ENCODE measurements at places on chromosomes 3 and 15.

DNA sequence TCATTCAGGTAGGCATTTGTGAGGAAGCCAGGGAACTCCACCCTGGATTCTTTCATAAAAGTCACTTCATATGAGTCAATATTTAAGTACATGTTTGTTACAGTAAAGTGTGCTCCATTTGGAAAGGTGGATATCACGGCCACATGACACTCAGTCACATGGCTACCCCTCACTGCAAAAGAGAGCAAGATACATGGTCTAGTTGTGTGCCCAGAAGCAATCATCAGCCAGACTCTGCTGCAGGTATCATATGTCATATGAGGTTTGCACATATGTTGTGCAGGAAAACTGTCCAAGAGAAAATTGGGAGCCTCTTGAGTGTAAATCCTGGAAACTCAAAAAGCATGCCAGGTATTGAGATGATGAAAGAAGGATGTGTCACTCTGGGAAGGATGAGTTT is 55.0 kb upstream of the NMNAT3 start:
- no peaks in the 10 kb centered on the region for H3K4me1 ChIP-seq
- H3K27ac ChIP-seq = no peak overlapping the region
- H3K27me3 ChIP-seq = no peaks in the 10 kb centered on the region

DNA sequence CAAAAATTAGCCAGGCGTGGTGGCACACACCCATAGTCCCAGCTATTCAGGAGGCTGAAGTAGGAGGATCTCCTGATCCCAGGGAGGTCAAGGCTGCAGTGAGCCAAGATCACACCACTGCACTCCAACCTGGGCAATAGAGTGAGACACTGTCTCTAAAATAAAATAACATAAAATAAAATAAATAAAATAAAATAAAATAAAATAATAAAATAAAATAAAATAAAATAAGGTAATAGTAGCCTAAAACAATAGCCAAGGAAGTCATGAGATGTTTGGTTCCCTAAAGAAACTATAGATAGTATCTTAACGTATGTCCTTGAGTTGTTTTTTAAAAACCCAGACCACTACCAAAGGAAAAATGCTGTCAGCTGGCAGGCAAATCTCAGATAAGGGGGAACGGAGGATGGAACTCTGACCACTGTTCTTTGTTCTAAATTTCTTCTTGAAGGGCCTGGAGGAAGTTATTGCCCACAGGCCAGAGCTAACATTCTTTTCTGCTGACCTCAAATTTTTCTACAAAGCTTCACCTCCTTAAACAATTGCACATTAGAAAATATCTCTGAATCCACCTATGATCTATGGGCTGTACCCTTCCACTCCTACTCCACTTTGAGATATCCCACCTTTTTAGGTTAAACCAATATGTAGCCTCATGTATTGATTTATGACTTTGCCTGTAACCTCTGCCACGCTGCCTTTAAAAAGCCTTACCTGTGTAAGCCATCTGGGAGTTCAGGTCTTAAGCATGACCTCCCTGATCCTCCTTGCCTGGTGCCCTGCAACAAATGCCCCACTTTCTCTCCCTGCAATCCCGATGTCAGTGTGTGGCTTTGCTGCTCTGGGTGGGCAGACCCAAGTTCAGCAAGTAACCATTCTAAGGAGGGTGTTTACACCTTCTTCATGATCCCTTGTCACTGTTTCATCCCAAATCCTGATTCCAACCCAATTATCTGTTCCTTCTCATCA is 126.2 kb upstream of the BHLHE40 start:
- H3K36me3 ChIP-seq = no peaks in the 10 kb centered on the region
- DNase-seq = no peak
- H3K4me3 ChIP-seq = no peak overlapping the region
- H3K27ac ChIP-seq = no peak overlapping the region
- H3K27me3 ChIP-seq = no peaks in the 10 kb centered on the region
- peaks cover 29% of the 10 kb centered on the region for H3K4me1 ChIP-seq

GRCh38 chr3:43817825-43818224 is 127.1 kb downstream of the ABHD5 start:
- no peaks in the 10 kb centered on the region for H3K36me3 ChIP-seq
- DNase-seq = no peak
- H3K27me3 ChIP-seq = no peaks in the 10 kb centered on the region

GRCh38 chr3:42256135-42256819 is 9.7 kb downstream of the CCK start:
- H3K27ac ChIP-seq = no peak overlapping the region
- DNase-seq = no peak
- no peaks in the 10 kb centered on the region for H3K27me3 ChIP-seq
- H3K4me1 ChIP-seq = no peaks in the 10 kb centered on the region
- H3K36me3 ChIP-seq = no peaks in the 10 kb centered on the region

DNA sequence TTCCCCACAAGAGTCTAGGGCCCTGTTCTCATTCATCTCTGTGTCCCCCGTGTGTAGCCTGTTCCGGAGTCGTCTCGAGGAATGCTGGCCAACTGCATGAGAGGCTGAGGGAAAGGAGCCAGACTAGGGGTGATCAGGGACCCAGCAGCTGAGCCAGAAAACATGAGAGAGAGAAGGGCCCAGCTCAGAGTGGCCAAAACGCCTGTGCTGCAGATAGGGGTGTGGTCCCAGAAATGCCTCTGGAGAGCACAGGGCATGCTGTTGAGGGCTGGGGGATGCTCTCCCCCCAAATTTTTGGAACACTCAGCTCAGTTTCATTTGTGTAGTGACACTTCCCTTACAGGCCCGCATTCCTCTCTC is 14.1 kb downstream of the CYP1A2 start:
- H3K27me3 ChIP-seq = no peaks in the 10 kb centered on the region
- H3K4me3 ChIP-seq = no peak overlapping the region
- no peak overlapping the region for H3K27ac ChIP-seq
- no peak for DNase-seq

DNA sequence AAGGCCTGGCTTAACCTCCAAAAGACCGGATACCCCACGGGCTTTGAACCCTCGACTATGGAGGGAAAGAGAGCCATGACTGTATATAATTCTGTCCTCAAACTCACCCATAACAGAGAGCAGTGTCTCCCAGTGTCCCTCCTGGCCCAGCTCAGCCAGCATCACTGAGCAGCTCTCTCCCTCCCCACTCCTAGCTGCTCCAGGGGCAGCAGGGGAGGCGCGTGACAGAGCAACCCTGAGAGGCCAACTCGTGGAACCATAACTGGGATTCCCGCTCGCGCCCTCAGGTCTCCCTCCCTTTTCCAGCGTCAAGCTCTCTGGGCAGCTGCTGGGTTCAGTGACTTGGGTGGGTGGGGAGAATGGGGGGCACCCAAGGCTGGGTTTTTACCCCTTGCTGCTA is 561 bp upstream of the CPLX3 start:
- no peaks in the 10 kb centered on the region for H3K4me1 ChIP-seq
- DNase-seq = no peak
- no peak overlapping the region for H3K27ac ChIP-seq
- H3K27me3 ChIP-seq = peaks cover 12% of the 10 kb centered on the region
- no peak overlapping the region for H3K4me3 ChIP-seq
- H3K36me3 ChIP-seq = no peaks in the 10 kb centered on the region

- no peak overlapping the region for H3K4me3 ChIP-seq
- no peaks in the 10 kb centered on the region for H3K4me1 ChIP-seq
- DNase-seq = no peak
- no peaks in the 10 kb centered on the region for H3K36me3 ChIP-seq
- H3K27me3 ChIP-seq = no peaks in the 10 kb centered on the region
- no peak overlapping the region for H3K27ac ChIP-seq
Observed at GRCh38 chr3:125694761-125695294, 99.5 kb upstream of the OSBPL11 start.

GRCh38 chr3:32818229-32818969 is 602 bp downstream of the TRIM71 start:
- no peak for DNase-seq
- no peaks in the 10 kb centered on the region for H3K36me3 ChIP-seq
- H3K27ac ChIP-seq = no peak overlapping the region
- no peaks in the 10 kb centered on the region for H3K27me3 ChIP-seq

DNA sequence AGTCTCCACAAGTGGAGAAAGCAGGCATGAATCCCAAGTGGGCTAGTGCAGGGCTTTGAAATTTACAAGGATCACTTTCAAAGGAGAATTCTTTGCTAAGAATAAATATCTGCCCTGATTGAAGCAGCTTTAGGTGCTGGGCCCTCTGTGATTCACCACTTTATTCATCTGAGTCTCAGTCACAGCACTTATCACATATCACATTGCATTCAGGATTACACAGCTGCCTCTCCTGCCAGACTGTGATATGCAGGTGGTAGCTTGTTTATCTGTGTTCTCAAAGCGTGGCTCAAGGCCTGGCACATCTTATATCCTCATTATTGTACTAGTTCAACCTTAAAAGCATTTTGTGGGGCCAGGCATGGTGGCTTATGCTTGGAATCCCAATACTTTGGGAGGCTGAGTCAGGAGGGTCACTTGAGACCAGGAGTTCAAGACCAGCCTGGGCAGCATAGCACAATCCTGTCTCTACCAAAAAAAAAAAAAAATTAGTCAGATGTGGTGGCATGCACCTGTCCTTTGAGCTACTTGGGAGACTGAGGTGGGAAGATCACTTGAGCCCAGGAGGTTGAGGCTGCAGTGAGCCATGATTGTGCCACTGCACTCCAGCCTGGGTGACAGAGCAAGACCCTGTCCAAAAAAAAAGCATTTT is 156.9 kb upstream of the EIF1B start:
- DNase-seq = no peak
- no peaks in the 10 kb centered on the region for H3K36me3 ChIP-seq
- H3K27ac ChIP-seq = no peak overlapping the region

DNA sequence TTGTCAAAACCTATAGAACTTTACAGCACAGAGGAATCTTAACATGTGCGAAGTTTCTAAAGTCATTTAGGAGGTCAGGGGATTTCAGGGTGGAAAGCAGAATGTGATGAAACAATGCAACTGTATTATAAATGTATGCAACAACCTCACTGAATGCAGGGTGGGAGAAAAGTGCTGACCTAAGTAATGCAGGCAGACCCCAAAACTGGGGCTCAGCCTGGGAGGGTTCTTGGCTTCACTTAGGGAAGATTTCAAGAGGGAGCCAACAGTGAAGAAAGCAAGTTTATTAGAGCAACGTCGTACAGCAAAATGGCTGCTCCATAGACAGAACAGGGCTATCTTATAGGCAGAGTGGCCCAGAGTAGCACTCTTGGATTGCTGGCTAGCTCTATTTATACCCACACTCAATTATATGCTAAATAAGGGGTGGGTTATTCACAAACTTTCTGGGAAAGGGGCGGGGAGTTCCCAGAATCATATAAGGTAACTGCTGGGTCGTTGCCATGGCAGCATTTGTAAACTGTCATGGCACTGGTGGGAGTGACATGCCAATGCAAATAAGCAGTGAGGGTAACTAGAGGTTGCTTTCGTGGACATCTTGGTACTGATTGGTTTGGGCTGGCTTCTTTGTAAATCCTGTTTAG is 14.2 kb upstream of the CAND2 start:
- no peak overlapping the region for H3K4me3 ChIP-seq
- no peak for DNase-seq
- H3K27ac ChIP-seq = no peak overlapping the region

DNA sequence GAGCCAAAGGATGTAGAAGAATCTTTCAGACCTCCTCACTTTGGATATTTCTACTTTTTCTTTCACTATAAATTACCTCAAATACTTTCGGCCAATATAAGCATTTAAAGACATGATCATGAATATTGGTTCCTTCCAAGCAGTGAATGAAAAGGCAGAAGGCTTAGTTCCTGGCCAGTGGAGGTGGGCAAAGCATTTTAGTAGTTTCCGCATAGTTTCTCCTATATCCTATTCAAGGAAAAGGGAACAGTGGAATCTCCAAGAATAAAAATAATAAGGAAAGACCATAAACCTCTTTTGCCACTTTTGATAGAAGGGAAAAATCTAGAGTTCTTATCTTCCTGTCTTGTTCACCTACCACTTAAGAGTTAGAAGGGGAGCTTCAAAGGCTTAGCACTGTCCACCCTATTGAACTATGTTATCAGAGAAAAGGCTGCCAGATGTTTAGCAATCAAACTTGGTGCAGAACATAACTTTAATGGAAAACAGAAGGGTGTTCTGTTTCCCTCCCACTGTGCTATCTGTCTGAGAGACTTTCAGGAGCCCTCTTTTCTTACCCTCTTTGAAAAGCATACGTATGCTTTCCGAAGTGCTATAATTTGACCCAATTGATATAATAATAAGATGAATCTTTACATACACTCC is 155.6 kb upstream of the DPH6 start:
- no peaks in the 10 kb centered on the region for H3K4me1 ChIP-seq
- H3K27ac ChIP-seq = no peak overlapping the region
- no peaks in the 10 kb centered on the region for H3K27me3 ChIP-seq

DNA sequence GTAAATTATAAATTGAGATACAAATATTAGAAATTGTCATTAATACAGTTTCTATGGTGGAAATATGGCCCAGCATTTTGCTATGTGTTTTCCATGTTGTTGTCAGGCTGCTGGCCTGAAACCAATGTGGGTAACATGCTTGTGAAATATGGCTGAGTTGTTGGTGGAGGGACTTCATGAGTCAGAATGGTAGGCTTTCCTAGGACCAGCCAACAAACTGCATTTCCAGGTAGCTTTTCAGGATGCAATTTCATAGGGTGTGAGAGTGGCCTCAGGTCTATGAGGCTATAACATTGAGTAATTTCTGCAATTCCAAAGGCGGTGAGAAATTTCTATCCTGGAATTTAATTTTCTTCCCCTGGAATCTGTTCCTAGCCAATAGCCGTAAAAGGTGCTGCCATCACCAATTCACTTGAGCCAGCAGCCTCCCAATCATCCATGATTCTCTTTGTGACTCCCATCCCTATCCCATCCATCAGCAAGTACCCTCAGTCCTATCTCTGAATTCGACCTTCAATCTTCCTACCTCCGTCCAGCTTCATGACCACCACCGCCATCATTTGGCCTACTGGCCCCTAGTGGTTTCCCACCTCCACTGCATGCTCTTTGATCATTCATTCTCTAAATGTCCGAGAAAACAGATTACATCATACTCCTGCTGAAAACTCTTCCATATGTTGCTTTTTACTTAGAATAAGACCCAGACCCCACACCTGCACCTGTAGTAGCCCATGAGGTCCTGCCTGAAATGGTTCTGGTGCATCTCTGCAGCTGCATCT is 276.6 kb upstream of the CFAP20DC start:
- no peak overlapping the region for H3K4me3 ChIP-seq
- H3K27me3 ChIP-seq = no peaks in the 10 kb centered on the region
- no peak for DNase-seq
- no peaks in the 10 kb centered on the region for H3K4me1 ChIP-seq

- H3K27ac ChIP-seq = no peak overlapping the region
- no peak for DNase-seq
- no peaks in the 10 kb centered on the region for H3K27me3 ChIP-seq
- H3K36me3 ChIP-seq = no peaks in the 10 kb centered on the region
- H3K4me3 ChIP-seq = no peak overlapping the region
Observed at GRCh38 chr3:60308808-60309207, 942.4 kb downstream of the FHIT start.

DNA sequence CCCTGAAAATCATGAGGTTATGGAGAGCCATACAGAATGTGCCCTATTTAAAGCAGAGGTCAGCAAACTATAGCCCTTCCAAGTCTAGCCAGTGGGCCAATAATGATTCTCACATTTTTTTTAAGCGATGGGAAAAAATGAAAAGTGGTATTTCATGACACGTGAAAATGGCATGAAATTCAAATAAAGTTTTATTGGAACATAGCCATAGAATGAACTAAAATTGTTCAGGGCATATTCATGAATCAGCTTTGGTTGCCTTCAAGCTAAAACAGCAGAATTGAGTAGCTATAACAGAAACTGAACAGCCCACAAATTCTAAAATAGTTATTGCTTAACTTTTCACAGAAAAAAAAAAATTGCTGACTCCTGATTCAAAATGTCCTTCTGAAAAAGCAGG is 104.5 kb downstream of the TFG start:
- no peak overlapping the region for H3K4me3 ChIP-seq
- no peaks in the 10 kb centered on the region for H3K36me3 ChIP-seq
- H3K27ac ChIP-seq = no peak overlapping the region

Measured in naive thymus-derived CD4-positive, alpha-beta T cell (primary cell).